ENCODE measurements at places on chromosomes 5 and 9. TPM values are rescaled to one million over a fixed set of nuclear protein-coding genes. Genes with fewer than 3 reads are reported as not detected.

DNA sequence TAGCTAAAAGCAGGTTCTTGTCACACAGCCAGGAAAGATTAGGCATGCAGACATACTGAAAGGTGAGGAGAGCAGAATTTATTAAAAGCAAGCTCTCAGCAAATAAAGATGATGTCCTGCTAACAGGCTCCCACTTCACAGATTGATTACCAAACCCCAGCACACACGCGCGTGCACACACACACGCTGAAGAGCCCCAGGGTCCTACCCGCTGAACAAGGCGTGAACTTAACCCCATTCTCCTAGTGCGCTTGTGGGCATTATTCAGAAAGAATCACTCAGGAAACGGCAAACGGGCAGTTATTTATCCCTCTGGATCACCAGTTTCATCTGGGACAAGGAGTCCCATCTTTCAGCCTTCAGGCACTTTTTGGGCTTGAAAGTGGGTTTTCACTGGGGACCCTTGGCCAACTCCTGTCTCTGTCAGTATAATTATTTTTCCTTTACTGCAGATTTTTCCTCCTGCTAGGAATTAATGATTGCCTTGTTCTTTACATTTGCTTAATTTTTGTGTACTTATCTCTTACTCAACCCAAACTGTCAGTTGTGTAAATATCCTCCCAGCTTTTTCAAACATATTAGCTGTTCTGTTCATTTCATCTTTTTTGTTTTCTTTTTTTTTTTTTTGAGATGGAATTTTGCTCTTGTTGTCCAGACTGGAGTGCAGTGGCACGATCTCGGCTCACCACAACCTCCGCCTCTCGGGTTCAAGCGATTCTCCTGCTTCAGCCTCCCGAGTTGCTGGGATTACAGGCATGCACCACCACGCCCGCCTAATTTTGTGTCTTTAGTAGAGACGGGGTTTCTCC lies 92.6 kb downstream of the RIC1 start:
- DNase-seq: no peak

- DNase-seq: no peak
Measured at GRCh38 chr5:130692770-130693169, 472.3 kb downstream of the HINT1 start.

DNA sequence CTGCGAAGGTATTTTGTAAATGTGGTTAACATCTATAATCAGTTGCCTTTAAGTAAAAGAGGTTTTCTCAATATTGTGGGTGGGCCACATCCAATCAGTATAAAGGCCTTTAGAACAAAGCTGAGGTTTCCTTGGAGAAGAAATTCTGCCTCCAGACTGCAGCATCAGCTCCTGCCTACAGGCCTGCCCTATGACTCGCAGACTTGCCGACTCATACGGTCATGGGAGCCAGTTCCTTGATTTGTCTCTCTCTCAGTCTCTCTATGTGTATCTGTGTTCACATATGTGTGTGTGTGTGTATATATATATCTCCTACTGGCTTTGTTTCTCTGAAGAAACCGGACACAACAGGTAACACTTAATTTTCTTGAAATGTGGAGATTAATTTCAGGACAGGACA lies 45.3 kb downstream of the SLC36A1 start:
- no peak for DNase-seq

DNA sequence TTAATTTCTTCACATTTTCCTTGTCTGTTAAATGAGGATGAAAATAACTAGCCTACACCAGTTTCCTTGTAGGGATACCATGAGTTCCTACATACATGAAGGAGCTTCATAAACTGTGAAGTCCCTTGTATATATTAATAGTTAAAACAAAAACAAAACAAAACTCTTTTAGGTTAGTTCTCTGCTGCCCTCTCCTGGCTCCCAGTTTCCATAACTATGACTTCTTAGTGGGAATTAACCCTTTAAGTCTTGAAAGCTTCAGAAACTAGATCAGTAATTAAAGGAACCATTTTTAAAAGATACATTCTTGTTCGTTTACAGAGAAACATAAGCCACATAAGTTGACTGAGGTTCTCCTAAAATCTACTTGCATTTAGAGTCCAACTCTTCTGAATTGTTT lies 500.0 kb upstream of the C9orf72 start:
- peak; percentile 3 for DNase-seq

GRCh38 chr9:129879103-129879699 lies 43.9 kb downstream of the USP20 start:
- no peak for DNase-seq

GRCh38 chr5:54062958-54063357 lies 247.4 kb downstream of the ARL15 start:
- no peak for DNase-seq

C8G gene
- polyA plus RNA-seq: 0.28 TPM

HAVCR1 gene
- not detected for polyA plus RNA-seq

FXN gene
- 15.7 TPM for polyA plus RNA-seq

IL4 gene
- not detected for polyA plus RNA-seq

Data from SK-N-SH (cell line).